ENCODE measurements at places on chromosomes 5 and 9.

- no peak for DNase-seq
These were observed 3.9 kb downstream of the SLC6A3 start for GRCh38 chr5:1441166-1441865.

- no peak for DNase-seq
These were observed 125.7 kb downstream of the SEMA6A start for GRCh38 chr5:116448870-116449427.

- no peak for DNase-seq
These were observed 16.8 kb downstream of the SCAMP1 start for GRCh38 chr5:78377056-78377717.

DNA sequence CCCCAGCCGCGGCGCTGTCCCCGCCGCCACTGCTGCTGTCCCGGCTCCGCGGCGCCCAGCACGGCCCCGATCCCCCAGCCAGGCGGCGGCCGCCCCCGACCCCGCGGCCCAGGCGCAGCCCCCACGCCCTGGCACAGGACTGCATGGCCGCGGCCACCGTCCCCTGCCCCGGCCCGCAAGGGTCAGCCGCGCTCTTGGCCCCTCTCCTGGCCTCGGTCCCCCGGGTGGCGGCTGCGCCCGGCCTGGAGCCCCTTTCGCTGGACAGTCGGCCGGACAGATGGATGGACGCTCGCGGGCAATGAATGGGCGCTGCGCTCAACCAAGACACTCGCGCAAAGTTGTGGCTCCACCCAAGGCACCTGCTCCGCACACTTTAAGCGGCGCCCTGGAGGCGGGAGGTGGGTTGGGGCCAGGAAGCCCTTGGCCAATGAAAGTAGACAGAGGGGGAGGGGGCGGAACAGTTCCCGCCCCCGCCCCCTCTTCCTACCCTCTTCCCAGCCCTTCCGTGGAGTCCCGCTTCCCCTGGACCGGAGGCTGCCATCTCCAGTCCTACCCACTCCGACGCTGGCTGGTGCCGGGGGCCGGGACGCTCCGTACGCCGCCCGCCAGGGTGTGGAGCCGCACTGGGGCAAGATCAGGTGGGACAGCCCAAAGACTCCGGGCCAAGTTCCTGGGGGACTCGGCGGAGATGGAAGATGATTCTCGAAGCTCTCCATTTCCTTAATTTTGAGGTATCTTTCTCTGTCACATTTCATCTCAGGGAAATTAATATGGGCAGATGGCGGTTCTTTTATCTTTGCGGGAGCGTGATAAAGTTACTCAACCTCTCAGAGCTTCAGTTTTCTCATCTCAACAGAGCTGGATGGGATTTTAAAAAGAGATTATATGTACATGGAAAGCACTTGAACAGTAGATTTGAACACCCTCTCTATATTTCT, at the start of gene GLDC:
TSS of gene GLDC (minus strand) at position 375 of the 938 bp plus-strand sequence. CDS start at position 145, 230 bp downstream.
- DNase-seq = peak; percentile 55

DNA sequence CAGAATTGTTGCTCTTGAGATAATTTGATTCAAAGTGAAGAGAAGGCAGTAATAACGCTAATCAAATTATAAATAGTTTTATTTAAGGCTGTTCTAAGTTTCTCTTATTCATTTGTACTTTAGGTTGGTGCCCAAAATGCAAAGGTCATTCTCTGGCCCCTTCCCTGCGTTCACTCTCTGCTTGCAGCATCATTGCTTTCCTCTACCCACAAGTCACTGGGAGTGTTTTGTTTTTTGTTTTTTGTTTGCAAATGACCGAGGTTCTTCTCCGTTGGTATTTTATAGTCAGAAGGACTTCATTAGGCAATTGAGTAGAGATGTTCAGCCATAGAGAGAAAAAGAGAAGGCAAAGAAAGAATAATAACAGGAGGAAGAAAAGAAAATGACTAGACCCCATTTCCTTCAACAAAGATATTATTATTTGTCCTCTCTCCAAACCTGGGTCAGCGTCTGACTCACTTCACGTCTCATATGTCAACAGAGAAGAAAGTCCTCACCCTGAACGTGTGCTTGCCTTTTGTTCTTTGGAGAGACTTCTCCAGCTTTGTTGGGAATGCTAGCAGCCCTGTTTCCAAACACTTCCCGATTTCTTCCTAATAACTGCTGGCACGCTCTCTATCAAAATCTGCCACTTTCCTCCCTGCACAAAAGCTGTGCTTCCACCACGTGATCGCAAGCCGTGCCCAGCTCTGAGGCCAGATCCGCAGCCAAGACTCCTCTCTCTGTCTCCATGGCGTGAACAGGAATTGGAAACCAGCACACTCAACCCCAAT, 119.8 kb downstream of the EBF1 start:
- peak; percentile 21 for DNase-seq

DNA sequence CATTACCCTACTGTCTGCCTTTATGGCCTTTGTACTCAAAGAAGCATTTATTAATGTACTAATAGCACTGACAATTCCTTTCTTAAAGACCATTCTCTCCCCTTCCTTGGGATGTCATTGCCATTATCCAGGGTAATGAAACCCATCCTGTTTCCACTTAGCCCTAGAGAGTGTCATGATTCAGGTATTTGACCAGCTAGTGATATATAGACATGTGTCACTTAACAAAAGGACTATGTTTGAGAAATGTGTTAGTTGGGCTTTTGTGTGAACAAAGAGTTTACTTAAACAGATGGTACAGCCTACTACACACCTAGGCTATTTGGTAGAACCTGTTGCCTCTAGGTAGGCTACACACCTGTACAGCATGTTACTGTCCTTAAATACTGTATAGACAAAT, 2.0 kb downstream of the ATP6V0E1 start:
- no peak for DNase-seq

DNA sequence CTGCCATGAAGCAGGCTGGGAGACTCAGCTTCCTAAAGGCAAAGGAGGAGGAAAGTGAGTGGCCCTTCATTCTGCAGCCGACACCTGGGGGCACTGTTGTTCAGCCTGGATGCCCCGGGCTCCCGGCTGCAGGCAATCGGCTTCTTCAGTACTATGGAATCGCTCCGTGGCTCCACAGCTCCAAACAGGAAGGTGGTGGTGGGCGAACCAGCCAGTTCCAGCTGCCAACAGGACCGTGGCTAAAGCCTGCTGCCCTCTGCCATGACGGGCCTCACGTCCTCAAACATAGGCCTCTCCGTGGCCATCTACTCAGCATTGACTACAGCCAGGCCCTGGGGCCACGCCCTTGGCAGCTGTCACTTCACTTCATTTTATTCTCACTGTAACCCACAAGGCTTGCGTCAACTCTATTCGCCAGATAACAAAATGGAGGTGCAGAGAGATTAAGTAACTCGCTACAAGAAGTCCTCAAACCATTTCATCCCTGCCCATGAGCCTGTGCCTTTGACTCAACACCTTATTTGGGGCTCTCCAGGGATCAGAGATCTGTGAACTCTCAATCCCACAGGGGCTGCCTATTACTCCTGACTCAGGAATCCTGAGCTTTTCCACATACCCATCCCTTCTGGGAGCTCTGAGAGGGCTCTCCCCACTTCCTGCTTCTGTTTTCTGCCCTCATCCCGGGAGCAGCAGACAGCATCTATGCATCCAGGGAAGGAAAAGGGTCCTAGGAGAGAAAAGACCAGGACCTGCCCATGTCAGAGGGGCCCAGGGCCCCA, 38.0 kb downstream of the PAX5 start:
- peak; percentile 89 for DNase-seq

- DNase-seq = no peak
These were observed 52.4 kb downstream of the FAM170A start for GRCh38 chr5:119681734-119682133.

- DNase-seq = no peak
These were observed 44.1 kb downstream of the FBXL7 start for GRCh38 chr5:15544039-15544438.

DNA sequence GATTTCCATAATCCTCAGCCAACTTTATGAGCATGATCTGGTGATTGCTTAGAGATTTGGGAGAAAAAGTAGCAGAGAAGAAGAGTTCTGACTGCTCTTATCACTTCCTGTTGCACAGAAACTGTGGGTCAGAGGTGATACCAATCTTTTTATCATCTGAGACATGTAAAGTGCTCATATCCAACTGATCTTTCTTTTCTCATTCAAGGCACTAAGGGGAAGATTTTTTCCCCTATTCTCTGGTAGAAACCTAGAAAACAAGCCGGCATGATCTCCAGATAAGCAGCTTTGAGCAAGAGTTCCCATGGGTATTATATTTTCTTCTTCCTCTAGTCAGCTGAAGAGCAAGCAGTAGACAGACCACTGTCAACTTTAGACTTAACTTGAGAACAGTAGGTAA, 29.0 kb upstream of the GPR150 start:
- DNase-seq = no peak
